WERI-Rb-1 (cell line): ENCODE measurements at places on chromosomes 2 and 18.

DNA sequence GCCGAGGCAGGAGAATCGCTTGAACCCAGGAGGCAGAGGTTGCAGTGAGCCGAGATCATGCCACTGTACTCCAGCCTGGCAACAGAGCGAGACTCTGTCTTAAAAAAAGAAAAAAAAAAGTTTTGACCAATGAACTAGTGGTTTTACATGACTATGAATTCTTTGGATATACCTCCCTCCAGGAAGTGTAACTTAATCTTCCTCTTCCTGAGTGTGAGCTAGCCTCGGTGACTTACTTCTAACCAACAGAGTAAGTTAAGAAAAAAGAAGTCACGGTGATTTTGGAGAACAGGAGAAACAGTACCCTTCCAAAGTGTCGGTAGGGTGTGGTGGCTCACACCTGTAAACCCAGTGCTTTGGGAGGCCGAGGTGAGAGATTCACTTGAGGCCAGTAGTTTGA is 7.1 kb downstream of the TIA1 start:
- no peak for DNase-seq

DNA sequence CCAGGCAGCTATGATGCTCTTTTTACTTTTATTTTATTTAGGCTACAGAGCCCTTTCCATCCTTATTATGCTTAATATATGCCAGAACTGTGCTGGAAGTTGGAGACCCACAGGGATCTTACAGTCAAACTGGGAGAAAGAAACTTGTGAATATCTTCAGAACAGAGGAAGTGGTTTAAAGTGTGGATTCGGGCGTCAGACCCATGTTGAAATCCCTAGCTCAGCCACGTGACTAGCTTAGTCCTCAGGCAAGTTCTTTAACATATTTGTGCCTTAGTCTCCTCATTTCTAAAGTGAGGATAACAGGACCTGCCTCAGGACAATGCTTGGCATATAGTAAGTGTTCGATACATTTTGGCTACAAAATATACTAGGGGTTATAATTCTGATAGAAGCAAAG is 59.1 kb downstream of the MAP3K20 start:
- no peak for DNase-seq

GRCh38 chr18:10896851-10897250 is 252.5 kb downstream of the PIEZO2 start:
- no peak for DNase-seq

DNA sequence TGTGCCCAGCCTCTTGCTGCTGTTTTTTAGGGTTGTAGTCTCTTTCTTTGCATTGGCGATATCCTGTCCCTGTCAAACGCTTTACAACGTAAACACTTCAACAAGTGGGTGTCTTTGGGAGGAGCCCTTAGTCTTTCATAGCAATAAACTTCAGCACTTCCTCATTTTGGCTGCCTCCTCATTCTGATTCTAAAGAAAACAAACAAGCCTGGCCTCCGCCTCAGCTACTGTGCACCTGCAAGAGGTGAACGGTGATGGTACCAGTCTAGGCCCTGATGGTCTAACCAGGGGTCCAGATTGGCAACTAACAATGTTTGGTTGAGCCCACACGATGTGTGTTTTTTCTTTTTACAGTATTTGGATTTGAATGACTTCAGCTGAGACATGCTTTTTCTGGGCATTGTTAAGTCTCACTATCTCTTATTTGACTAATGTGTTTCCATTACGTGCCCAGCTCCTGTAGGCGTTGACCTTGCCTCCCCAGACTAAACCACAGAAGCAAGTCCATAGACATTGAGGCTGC is 53.2 kb upstream of the CUL3 start:
- DNase-seq: no peak

DNA sequence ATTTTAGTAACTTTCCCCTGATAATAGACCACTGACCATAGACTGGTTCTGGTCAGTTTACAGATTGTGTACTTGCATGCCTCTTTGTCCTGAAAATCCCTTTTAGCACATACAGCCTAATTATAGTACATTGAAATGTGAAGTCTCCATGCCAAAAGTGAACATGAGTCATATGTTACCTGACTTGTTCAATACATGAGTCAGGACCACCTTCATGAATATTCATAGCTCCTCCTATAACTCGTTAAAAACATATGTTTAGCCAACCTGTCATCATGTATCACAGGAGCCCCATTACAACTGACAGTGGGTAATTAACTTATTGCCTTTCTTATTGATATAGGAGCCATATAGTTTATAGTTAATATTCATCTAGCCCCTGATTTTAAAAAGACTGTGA is 78.6 kb downstream of the SH3YL1 start:
- no peak for DNase-seq

DNA sequence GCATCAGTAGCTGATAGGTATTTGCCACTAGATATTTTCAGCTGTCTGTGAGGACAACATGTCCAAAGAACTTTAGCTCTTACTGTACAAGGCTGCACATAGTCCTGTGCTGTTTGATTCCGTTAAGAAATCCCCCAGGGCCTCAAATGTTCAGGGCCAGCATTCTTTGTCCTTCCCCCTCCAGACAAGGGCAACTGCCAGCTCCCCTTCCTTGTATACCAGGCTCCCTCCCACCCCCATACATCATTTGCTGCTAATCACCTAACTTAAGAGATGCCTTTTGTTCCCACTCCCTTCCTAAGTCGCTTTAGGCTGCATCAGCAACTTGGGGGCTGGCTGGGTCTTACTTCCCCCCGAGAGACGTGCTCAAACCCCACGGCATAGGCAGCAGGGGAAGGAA is 138.7 kb downstream of the CDH20 start:
- no peak for DNase-seq

- DNase-seq: no peak
Observed at GRCh38 chr2:186874713-186875112, 25.7 kb upstream of the ZSWIM2 start.

DNA sequence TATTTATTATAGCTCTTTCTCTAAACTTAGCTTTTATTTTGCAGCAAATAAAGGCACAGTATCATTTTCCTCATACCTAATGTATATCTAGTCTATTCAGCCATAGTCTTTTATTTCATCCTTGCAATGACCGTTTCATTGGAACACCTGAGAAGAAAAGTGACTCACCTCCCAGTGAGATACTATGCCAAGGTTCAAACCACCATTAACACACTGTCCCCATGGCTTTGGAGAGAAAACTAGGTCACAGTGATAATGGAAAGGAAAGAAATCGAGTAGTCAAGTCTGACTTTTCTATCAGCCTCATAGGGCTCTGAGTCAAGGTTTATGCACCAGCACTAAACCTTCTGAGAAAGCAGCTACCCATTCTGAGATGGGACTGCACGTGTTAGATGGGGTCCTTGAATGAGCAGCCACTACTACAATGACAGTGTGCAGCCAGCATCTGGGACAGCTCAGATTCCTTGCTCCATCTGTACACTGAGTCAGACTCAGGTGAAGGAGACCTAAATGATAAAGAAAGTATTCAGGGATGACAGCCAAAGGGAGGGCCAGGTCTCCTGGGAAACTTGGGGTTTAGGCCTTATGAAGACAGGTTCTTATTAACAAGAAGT is 971.1 kb upstream of the ACVR2A start:
- no peak for DNase-seq

DNA sequence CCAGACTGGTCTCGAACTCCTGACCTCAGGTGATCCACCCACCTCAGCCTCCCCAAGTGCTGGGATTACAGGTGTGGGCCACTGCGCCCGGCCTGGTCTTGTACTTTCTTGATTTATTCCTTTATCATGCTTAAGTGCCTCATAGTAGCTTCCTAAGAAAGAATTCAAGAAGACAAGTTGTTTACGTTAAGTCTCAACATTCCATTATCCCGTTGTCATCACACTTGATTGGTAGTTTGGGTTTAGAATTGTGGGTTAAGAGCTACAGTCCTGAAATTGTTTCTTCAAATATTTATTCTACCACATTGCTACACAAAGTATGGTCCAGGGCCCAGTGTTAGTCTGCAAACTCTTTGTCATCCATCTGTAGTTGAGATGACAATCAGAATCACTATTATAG is 194.0 kb downstream of the VWC2L start:
- no peak for DNase-seq

- DNase-seq: no peak
Observed at GRCh38 chr2:12424809-12425208, 291.9 kb upstream of the TRIB2 start.

GRCh38 chr2:168660870-168661862 is 141.3 kb upstream of the NOSTRIN start:
- DNase-seq: peak; percentile 84

DNA sequence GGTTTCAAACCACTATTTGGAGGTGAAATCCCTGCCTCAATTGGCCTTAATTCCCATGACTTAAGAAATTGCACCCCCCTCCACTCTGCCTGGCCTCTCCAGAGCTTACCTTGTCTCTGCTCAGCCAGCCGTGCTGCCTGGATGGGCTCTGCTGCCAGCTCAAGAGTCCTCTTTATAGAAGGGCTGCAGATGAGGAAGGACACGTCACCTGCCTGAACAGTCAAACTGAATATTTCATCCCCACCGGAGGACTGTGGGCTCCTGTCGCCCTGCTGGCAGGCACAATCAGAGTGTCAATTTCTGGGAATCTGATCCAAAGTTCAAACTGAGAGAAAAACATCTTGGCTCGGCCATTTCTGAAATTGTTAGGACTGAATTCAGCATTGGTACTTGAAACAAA is at the start of gene OTOS:
OTOS (minus strand) TSS at position 148 of the 400 bp plus-strand sequence. CDS start 332 bp downstream, outside the sequence.
- no peak for DNase-seq

GRCh38 chr2:99864561-99865553 is 277.5 kb downstream of the AFF3 start:
- no peak for DNase-seq

DNA sequence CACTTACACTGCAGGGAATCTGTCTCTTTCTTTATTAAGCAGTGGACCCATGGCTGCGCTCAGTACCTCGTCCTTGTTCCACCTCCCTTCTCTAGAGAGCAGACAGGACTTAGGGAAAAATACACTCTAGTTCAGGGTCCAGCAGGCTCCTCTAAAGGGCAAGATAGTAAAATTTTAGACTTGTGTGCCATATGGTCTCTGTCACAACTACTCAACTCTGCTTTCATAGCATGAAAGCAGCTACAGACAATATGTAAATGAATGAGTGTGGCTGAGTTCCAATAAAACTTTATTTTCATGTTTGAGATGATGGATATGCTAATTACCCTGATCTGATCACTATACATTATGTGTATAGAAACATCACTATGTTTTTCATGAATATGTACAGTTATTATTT is 163.1 kb downstream of the BABAM2 start:
- no peak for DNase-seq

- no peak for DNase-seq
Observed at GRCh38 chr18:59911600-59911999, 11.8 kb downstream of the PMAIP1 start.

DNA sequence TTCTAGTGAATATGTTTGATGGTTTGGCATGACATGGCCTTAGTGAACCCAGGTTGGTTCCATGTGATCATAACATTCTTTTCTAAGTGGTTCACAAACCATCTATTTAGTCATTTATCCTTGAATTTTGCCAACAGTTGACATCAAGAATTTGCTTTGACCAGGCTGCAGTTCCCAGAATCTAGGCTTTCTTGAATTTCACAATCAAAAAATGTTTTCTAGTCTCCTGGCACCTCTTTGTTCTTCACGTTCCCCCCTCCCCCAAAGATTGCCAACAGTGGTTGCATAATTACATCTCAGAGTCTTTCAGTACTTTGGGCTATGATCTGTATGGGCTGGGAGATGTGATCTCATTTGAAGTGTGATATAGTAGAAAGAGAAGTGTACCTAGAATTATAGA is 124.0 kb downstream of the GATA6 start:
- no peak for DNase-seq

GRCh38 chr2:68946117-68946516 is 6.6 kb downstream of the GKN2 start:
- no peak for DNase-seq

DNA sequence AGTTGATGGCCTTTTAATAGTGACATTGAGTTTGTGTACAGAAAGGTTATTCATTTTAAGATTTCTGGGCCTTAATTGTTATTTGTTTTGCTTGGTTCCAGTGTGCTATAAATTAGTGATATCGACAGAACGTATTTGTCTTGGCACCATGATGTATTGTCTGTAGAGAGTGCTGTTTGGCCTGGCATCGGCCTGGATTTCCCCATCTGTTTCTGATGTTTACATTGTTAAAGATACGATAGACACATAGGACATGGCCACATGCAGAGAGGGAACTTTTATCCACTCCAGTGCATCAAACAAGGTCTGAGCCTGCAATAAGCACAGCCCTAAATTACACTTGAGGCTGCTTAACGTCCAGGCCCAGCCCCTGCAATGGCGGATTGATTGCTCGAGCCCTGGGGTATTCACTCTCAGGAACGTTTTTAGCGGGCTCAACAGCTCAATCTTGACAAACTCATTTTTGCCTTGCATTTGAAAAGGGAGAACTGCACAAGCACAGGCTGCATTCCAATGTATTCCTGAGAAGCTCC is 144.7 kb downstream of the SLC4A3 start:
- DNase-seq: no peak

GRCh38 chr2:7517851-7518250 is 600.6 kb downstream of the RNF144A start:
- DNase-seq: no peak

DNA sequence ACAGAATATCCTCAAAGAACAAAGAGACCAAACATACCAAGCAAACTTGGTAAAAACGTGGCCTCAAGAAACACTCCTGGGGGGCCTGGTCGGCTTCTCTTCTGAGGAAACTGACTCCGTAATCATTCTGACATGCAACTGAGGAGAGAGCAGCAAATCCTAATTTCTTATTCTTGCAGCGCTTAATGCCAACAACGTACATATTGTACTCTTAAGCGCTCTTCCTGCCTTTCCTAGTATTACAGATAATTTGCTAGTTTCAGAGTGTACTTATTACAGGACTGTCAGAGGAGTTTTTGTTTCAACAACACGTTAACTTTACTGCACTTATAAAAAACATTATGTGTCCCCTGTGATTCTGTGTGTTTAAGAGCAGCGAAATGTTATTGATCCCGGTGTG is 64.9 kb downstream of the ZNF521 start:
- no peak for DNase-seq

GRCh38 chr2:96109931-96110511 is 6.3 kb downstream of the ADRA2B start:
- DNase-seq: peak; percentile 3

DNA sequence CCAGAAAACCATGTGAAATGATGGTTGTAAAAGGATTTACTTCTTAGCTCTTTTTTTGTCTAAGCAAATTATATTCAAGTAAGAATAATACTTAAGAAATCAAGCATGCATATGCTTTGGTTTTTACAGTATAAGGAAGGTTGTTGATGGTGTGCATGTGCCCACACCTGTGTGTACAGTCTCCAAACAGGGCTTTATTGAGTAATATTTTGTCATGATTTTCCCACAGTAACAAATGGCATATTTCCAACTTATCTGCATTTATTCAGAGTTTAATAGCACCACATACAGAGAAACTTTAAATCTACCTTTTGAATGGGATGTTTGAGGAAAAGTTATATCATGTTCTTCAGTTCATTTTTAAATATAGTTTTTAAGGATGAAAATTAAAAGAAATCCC is 76.5 kb upstream of the DSG1 start:
- no peak for DNase-seq

GRCh38 chr2:21782866-21783265 is 659.1 kb downstream of the TDRD15 start:
- no peak for DNase-seq

GRCh38 chr2:96485350-96485749 is 19.8 kb downstream of the NEURL3 start:
- no peak for DNase-seq
